ENCODE measurements at places on chromosomes 12 and 14.

DNA sequence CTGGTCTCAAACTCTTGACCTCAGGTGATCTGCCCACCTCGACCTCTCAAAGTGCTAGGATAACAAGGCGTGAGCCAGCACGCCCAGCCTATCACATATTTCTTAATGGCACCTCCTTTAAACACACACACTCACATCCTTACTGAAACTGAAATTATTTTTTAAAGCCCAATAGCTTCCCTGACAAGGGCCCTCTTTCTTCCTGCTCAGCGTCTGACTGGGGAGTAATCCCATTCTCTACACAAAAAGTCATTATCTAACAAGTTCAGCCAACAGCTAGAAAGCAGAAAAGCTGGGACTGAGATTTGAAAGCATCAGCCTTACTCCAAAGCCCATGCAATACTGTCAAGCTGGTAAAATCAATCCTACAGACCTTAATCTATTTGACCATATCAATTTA, 10.0 kb upstream of the AICDA start:
- no peak for DNase-seq

GRCh38 chr12:16352481-16352880, 5.0 kb downstream of the MGST1 start:
- DNase-seq: no peak

DNA sequence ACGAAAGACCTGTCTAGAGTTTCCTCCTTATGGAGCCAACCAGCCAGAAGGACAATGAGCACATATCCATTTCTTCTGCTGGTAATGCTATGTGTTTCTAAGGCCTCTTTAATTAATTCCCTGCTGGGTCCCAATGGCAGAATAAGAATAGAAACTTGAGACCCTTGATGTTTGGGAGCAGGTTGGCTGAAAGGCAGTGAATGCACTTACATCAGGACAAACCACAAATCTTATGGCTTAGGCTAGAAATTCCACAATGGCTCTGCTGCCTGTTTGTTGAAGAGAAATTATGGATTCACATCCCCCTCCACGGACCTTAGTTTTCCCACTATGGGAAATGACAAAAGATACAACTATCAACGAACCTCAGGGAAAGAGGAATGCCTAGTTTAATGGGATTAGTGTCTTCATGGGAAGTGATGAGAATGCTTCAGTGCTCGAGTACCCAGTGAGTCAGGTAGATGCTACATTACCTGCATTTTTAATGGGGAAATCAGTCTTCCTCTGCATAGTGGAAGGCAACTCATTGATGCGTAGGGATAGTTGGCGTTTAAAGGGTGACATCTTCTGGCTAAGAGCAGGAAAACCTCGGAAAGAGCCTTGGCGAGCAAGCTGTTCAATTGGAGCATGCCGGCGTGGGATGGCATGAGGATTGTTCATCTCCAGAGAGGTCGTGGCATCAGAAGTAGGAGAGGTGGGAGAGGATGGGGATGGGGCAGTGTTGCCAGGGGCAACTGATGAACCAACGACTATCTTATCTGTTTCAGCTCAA, 46.5 kb downstream of the PAPLN start:
- DNase-seq: no peak

GRCh38 chr12:75177997-75178396, 31.6 kb downstream of the KCNC2 start:
- no peak for DNase-seq

- DNase-seq: no peak
Measured at GRCh38 chr14:97298331-97298730, 501.1 kb downstream of the VRK1 start.

Data from SK-N-MC (cell line).